Tibial artery (tissue), 4 donors: ENCODE measurements at places on chromosomes 12 and 14.

- no peak for DNase-seq
Measured at GRCh38 chr14:85475113-85475512, 54.8 kb upstream of the FLRT2 start.

- DNase-seq: no peak
Measured at GRCh38 chr14:104747876-104748275, 5.1 kb upstream of the SIVA1 start.

DNA sequence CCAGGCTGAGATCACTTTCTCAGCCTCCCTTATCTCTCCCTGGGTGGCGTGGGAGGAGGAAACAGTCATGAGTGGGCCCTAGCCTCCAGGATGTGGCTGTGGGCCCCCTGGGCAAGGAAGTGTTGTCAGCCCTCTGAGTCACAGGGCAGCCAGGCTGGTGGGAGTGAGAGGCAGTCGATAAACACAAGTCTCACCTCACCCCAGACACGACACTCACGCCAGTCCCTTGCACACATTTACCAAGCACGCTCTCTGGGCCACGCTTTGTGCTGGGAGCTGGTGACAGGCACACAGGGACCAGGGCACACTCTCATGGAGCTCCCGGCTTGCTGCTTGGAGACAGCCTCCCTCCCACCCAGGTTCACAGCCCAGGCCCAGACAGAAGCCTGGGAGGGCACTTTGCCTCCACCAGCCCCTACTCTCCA is 1.9 kb upstream of the KRT79 start:
- DNase-seq: no peak

GRCh38 chr12:32444895-32445294 is 45.5 kb downstream of the FGD4 start:
- no peak for DNase-seq

GRCh38 chr12:10982244-10982643 is 4.5 kb downstream of the TAS2R50 start:
- no peak for DNase-seq

GRCh38 chr12:102797528-102797927 is 119.5 kb downstream of the PAH start:
- DNase-seq: no peak

GRCh38 chr14:34252227-34252626 is 209.8 kb downstream of the SPTSSA start:
- no peak for DNase-seq

GRCh38 chr12:99055299-99055698 is 410.2 kb downstream of the APAF1 start:
- DNase-seq: no peak

DNA sequence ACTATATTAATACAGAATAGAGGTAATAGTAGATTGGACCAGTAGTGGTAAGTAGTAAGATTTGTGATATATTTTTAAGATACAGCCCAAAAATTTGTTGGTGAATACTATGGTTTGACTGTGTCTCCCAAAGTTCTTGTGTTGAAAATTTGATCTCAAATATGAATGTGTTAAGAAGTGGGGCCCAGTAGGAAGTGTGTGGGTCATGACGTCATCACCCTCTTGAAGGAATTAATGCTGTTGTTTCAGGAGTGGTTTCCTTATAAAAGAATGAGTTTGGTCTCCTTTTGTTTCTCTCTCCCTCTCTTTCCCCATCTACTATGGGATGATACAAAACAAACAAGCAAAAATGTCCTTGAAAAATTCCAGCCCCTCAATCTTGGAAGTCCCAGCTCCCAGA is 16.3 kb downstream of the LUM start:
- DNase-seq: no peak

DNA sequence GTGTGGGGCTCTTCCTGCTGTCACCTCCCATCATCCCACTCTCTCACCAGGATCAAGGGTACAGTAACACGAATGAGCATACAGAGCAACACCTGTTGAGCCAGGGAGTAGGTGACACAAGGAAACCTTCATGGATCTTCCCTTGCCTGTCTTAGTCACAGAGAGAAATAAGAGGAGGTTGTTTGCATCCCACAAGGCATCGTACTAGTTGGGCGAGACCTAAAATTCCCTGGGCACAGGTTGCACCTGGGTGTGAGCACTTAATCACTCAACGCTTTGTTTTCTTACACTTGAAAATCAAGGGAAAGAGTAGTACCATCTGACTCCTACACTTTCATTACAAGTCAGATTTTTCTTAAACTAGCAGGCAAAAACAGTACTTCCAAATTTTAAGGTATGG is 16.6 kb downstream of the CIPC start:
- DNase-seq: no peak

GRCh38 chr12:75269209-75269608 is 59.6 kb upstream of the KCNC2 start:
- no peak for DNase-seq

DNA sequence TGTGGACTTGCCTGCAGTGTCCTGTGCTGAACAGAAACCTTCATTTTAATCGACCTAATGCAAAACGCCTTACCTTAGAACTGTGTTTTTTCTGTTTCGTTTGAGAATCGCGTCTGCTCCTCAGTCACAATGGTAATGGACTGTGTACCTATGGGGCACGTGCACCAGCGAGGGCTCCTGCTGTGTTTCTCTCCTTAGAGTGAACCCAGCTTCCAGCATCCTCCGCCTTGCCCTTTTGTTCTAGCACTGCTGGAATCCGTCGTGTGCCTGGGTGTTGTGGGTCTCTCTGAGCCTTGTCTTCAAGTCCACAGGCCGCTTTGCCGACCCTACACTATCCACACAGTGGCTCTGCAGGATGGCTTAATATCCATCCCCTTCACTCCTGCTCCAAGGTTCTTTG is 3.6 kb downstream of the AMN start:
- no peak for DNase-seq

DNA sequence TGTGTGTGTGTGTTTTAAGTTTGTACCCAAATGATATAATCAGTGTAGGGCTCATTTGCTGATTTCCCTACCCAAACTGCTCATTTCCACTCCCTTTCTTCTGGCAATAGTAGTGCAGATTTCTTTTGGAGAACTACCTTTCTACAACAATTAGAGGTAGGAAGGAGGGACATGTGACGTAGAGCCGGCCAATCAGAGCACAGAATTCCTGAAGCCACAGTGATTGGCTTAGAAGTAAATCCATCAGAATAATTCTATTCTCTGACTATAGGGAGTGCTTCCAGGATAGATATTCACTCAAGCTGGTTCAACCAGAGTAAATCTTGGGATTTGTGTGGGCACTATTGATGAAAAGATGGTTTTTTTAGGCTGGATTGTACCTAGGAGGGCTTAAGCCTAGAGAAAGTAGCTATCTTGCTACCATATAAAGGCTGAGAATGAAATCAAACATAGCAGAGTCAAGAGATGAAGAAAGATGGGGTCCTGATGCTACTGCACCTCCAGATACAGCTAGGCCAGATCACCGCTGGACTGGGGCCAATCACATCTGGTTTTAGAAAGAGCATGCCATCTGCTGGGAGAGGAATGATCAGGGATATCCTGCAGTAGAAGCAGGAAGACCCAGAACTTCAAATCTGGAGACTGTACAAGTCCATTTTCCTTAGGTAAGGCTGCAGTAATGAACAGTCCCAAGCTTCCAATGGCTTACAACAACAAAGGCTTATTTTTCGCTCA is 54.1 kb upstream of the NUAK1 start:
- DNase-seq: no peak

- no peak for DNase-seq
Measured at GRCh38 chr12:99722690-99723486, 75.3 kb downstream of the GARIN6 start.

DNA sequence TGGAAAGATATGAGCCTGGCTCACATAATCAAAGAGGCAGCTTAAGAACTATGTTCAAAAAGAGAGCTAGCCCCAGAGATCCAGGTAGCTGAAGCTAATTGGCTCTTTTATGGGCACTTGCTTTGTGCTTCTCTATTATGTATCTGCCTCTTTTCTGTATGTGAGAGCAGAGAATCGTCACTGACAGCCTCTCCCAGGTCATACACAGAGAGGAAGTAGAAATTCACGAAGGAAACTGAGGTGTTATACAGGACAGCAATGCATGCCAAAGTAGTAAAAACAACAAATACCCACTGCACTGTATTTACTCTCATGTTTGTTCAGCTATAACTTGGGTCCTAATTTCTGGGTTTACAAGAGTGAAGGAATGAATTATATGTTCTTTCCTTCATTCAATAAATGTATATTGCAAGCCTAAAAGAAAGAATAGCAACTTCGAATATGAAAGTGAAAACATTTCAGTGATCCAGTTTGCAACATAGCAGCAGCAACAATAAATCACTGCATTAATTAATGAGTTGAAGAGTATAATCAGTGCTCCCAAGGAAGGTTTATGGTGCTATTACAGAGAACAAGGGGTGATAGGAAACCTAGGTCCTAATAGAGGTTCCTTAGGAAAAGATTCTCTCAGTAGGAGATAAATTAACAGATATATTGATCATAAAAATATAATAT is 47.1 kb upstream of the ATXN7L3B start:
- DNase-seq: no peak

DNA sequence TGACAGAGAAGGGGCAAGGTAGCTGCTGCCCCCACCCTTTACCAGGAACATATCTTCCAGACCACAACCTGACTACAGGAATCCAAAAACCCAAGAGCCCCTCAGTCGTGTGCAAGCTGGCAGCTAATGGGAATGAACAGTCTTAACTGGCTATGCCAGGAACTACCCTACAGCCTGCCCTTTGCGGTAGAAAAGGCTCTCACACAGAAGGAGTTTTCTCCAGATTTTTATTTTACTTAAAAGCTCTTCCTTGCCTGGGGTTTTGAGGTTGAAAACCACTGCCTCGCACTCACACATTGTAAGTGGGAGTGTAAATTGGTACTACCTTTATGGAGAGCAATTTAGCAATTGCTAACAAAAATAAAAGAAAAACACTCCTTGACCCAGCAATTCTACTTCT is 28.3 kb downstream of the PITPNM2 start:
- no peak for DNase-seq

DNA sequence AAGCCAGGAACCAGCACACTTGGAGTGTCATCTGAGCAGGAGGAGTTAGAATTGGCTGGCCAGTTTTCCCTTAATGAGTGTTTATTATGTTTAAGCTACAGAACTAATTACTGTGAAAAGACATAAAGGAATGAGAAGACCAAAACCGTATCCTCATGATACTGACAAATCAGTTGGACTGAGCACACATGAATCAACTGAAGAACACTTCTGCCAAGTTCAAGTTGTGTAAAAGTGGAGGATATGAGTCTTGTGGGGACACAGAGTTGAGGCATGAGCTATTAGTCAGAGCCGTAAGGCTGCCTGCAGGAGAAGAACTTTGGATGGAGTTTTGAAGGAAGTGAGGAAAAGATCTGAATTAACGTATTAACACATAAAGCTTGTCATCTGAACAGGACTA is 43.1 kb downstream of the HMGA2 start:
- no peak for DNase-seq

DNA sequence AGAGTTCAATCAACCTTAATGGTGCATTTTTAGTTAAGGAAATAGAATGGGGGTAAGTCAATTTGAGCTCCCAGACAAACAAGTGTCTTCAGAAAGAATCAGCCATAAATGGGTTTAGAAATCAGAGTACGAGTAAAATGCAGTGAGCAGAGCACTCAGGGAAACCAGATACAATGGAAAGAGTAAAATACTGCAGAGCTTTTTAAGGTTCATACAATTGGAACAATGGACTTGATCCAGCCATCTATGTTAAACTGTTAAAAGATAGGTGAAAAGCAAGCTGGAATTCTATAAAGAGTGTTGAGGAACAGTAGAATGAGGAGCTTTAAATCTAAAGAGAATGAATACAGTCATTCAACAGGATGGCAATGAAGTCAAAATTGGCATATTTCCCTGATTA is 23.8 kb upstream of the PCNX4 start:
- DNase-seq: no peak

DNA sequence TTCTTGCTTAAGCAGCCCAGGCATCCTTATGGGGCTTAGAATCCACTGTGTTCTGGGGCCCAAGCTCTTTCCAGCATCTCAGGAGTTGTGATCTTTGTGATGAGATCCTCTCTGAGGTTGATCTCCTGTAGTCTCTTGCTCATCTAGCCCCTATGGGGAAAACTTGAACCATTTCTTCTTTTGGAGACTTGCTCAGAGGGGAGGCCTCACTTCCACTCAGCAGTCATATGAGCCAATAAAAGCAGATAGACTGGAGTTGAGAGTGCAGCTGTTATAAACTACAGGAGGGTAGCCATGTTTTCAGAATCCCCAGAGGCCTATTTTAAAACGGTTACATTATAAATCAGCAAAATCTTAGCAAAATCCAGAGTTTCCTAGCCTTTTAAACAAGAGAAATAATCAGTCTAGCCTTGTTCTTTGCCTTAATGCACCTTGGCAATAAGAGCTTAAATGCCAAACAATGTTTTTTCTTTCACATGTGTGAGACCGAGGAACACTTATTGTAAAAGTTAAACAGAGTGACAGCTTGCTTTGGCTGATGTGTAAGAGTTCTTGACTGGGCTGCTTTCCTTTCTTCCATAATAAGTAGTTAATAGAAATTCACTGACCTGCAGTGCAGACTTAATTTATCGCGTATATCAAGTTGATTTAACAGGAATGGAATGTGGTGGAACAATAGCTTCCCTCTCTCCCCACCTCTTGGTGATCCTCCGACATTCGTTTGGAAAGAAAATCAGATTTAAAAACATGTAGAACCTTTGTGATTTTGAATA is 168.3 kb downstream of the NEDD1 start:
- no peak for DNase-seq

GRCh38 chr12:40262657-40263056 is 37.9 kb downstream of the LRRK2 start:
- DNase-seq: no peak

DNA sequence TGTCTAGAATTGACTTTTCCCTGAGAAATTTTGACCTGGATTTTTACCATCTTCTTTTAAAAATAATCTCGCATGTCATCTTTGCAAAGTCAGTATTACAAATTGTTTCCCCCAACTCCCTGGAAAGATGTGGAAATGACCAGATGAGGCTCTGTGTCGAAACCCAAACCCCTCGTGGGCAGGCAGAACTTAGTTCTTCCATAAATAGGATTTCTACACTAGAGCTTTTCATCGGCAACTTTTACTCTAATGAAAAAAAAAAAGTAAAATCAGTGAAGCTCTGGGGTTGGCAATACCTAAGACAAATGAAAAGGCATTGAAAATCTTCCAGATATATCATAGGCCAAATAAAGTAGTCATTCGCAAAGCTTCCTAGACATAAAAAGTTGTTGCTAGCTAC is 17.0 kb downstream of the SSPN start:
- DNase-seq: no peak

DNA sequence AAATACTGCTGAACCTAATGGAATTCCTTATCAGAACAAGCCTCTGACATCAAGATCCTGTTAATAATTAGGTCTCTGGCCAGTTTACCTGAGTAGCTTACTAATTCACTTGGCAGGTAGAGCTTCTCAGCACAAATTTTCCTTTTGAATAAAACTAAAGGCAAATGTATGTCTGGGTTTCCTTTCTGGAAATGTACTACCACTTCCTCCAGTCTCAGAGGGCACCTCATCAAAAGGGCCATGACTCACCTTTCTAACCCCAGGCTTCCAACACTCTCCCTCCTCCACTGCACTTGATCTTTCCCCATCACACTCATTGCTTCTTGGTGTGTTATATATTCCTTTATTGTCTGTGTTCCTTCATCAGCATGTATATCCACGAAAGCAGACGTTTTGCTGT is 90.5 kb downstream of the SLC2A13 start:
- DNase-seq: no peak
